ENCODE measurements at places on chromosomes 13 and 19. TPM values are rescaled to one million over a fixed set of nuclear protein-coding genes. Genes with fewer than 3 reads are reported as not detected.

GRCh38 chr13:72561791-72562190 is 165.6 kb downstream of the MZT1 start:
- no peaks in the 10 kb centered on the region for H3K36me3 ChIP-seq
- no peaks in the 10 kb centered on the region for H3K27me3 ChIP-seq
- H3K27ac ChIP-seq = no peak overlapping the region

GRCh38 chr19:3047496-3048189 is 14.7 kb downstream of the TLE5 start:
- H3K27me3 ChIP-seq = no peaks in the 10 kb centered on the region
- no peaks in the 10 kb centered on the region for H3K36me3 ChIP-seq
- peaks cover 14% of the 10 kb centered on the region for H3K4me1 ChIP-seq
- H3K27ac ChIP-seq = peak overlapping the region; percentile 51
- peak overlapping the region; percentile 89 for H3K4me3 ChIP-seq

DNA sequence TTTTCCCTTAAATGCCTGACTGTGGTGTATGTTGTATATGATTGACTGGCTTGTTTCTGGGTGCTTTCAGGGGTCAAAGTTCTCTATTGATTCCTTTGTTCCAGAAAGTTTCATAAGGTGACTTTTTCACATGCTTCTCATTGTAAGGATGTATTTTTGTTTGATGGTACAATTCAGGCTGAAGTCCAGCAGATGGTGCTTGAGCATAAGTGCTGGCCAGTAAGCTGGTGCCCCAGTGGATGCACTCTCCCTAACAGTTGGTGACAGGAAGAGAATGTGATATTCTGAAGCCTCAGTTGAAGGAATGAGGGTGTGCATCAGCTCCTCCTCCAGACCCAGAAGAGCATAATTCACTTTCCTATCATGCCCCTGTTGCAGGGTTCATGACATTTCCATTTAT is 1941.6 kb upstream of the PRR20A start:
- H3K4me3 ChIP-seq = no peak overlapping the region
- H3K4me1 ChIP-seq = no peaks in the 10 kb centered on the region
- no peaks in the 10 kb centered on the region for H3K36me3 ChIP-seq
- no peak for DNase-seq
- H3K27me3 ChIP-seq = no peaks in the 10 kb centered on the region

- no peaks in the 10 kb centered on the region for H3K36me3 ChIP-seq
- no peaks in the 10 kb centered on the region for H3K27me3 ChIP-seq
- DNase-seq = peak; percentile 7
- no peak overlapping the region for H3K4me3 ChIP-seq
These were observed 35.4 kb upstream of the MAP3K10 start for GRCh38 chr19:40155749-40156265.

TLE6 gene
- total RNA-seq = not detected

Data from CD4-positive, CD25-positive, alpha-beta regulatory T cell (primary cell).